Psoas muscle (tissue), 8 donors: ENCODE measurements at places on chromosomes 2 and 18. TPM values are rescaled to one million over a fixed set of nuclear protein-coding genes. Genes with fewer than 3 reads are reported as not detected.

DNA sequence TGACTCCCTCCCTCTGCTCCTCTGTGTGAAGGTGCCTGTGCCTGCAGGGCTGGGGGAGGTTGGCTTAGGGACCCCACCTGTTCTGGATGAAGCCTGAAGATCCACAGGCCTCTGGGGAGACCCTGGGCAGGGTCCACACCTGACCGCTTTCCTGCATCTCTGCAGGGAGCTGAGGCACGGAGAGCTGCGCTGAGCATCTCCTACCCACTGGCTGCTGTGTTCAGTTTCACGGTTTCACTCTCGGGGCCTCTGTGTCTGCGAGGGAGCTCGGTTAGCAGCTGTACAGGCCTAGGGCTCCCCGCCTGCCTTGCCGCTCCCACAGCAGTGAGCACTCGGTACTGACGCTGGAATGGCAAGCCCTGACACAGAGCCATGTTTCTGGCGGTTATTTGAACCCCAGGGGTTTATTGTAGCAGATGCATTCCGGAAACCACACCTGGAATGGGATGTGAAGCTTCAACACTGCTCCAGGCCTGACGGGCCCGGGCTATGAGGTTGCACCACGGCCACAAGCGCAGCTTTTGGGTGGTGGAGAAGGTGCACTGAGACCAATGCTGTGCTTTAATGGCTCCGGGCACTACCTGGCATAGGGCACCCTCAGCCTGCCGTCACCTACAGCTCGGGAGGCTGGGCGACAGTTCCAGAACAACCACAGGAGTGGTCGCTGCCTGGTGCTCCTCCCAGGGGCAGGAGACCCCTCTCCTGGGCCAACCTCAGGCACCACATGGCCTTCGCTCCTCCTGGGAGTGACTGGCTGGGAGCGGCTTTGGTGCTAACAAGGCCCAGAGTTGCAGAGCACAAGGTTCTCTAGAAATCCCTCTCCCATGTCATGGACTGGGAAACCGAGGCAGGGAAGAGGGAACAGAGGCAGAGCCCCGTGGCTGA is 257.9 kb downstream of the NDUFA10 start:
- no peak overlapping the region for H3K27ac ChIP-seq
- peaks cover 5% of the 10 kb centered on the region for H3K4me1 ChIP-seq
- no peak overlapping the region for H3K4me3 ChIP-seq
- no peaks in the 10 kb centered on the region for H3K36me3 ChIP-seq
- DNase-seq: no peak

- no peaks in the 10 kb centered on the region for H3K36me3 ChIP-seq
- no peaks in the 10 kb centered on the region for H3K4me1 ChIP-seq
- no peak for DNase-seq
- no peak overlapping the region for H3K27ac ChIP-seq
- H3K27me3 ChIP-seq: peaks cover 2% of the 10 kb centered on the region
- no peak overlapping the region for H3K4me3 ChIP-seq
These were observed 41.5 kb upstream of the MC4R start for GRCh38 chr18:60413944-60414547.

DNA sequence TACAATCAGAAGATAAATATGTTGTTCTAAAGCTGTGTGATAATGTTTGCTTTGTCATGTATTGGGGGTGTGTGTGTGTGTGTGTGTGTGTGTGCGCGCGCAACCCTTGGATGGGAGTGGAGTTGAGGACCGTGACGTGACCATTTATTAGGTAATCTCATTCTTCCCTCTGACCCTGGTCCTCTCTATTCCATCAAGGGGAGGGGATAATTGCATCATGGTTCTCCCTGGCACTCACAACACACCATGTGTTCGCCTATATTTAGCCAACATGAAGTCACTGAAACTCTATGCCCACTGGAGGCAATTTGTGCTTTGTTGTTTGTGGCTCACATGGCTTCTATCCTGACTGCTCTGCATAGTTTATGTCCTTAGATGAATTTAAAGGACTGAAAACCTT is 79.8 kb upstream of the LRPPRC start:
- H3K4me3 ChIP-seq: no peak overlapping the region
- H3K4me1 ChIP-seq: peaks cover 16% of the 10 kb centered on the region
- H3K27me3 ChIP-seq: no peaks in the 10 kb centered on the region
- peak; percentile 70 for DNase-seq
- H3K36me3 ChIP-seq: no peaks in the 10 kb centered on the region

The CD302 gene
- total RNA-seq: 5.6 TPM

- DNase-seq: no peak
- H3K4me1 ChIP-seq: no peaks in the 10 kb centered on the region
- H3K27ac ChIP-seq: no peak overlapping the region
- no peaks in the 10 kb centered on the region for H3K27me3 ChIP-seq
- no peaks in the 10 kb centered on the region for H3K36me3 ChIP-seq
These were observed 85.3 kb downstream of the METTL4 start for GRCh38 chr18:2485983-2486382.

- no peak overlapping the region for H3K27ac ChIP-seq
- no peaks in the 10 kb centered on the region for H3K27me3 ChIP-seq
- no peak for DNase-seq
- H3K36me3 ChIP-seq: no peaks in the 10 kb centered on the region
- no peaks in the 10 kb centered on the region for H3K4me1 ChIP-seq
These were observed 134.7 kb downstream of the LDLRAD4 start for GRCh38 chr18:13353084-13353823.

- no peaks in the 10 kb centered on the region for H3K36me3 ChIP-seq
- DNase-seq: no peak
- no peak overlapping the region for H3K4me3 ChIP-seq
- H3K27ac ChIP-seq: no peak overlapping the region
- H3K4me1 ChIP-seq: no peaks in the 10 kb centered on the region
These were observed 41.5 kb downstream of the PMAIP1 start for GRCh38 chr18:59941331-59941730.

- H3K27ac ChIP-seq: no peak overlapping the region
- peaks cover 32% of the 10 kb centered on the region for H3K36me3 ChIP-seq
- DNase-seq: no peak
- no peaks in the 10 kb centered on the region for H3K27me3 ChIP-seq
- peaks cover 2% of the 10 kb centered on the region for H3K4me1 ChIP-seq
These were observed 66.8 kb downstream of the UXS1 start for GRCh38 chr2:106127282-106127771.

DNA sequence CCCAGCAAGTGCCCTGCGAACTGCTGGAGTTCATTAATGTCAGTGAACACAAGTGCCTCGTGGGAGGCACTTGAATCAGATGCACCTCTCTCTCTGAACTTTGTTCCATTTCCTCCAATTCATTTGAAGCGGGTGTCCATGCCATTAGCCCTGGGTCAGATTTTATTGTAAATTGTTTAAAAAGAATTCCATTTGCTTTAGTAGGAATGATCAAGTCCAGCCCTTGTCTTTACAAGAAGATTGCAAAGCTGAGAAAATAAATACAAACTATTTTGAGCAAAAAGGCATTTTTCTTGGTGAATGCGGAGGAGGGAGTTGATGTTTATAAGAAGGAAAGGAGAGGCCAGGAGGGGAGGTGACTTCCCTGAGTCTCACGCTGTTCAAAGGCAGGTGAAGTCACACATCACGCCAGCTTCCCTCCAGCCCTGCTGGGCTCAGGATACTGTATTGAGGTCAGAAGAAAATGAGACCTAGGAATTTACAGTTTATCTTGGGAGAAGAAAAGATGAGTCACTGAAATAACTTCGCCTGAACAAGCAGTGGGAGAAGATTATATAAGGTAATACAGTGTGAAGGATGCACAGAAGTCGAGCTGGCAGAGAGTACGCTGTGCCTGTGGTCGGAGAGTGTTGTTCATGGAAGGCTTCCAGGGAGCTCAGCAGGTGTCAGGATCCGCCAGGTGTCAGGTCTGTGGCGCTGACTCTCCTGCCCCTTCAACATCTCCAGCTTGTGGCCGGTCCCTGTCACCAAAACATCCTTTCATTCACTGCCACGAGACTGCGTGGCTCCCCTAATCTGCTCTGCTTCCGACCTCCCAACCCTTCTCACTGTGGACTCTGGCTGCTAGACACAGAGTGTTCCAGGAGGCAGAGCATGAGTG is 36.5 kb downstream of the EFR3B start:
- DNase-seq: no peak
- H3K27ac ChIP-seq: peak overlapping the region; percentile 53
- peaks cover 41% of the 10 kb centered on the region for H3K4me1 ChIP-seq
- peak overlapping the region; percentile 7 for H3K4me3 ChIP-seq

The RBKS gene
- total RNA-seq: 3.5 TPM

- DNase-seq: no peak
- H3K36me3 ChIP-seq: no peaks in the 10 kb centered on the region
- no peaks in the 10 kb centered on the region for H3K27me3 ChIP-seq
- no peaks in the 10 kb centered on the region for H3K4me1 ChIP-seq
- H3K4me3 ChIP-seq: no peak overlapping the region
- H3K27ac ChIP-seq: no peak overlapping the region
These were observed 165.2 kb upstream of the APCDD1 start for GRCh38 chr18:10289251-10289650.

The MYL1 gene
- total RNA-seq: 4,164 TPM

GRCh38 chr2:52178845-52179244 is 1146.9 kb upstream of the NRXN1 start:
- DNase-seq: no peak
- no peak overlapping the region for H3K4me3 ChIP-seq
- H3K27me3 ChIP-seq: no peaks in the 10 kb centered on the region
- H3K27ac ChIP-seq: no peak overlapping the region
- H3K4me1 ChIP-seq: no peaks in the 10 kb centered on the region
- no peaks in the 10 kb centered on the region for H3K36me3 ChIP-seq

DNA sequence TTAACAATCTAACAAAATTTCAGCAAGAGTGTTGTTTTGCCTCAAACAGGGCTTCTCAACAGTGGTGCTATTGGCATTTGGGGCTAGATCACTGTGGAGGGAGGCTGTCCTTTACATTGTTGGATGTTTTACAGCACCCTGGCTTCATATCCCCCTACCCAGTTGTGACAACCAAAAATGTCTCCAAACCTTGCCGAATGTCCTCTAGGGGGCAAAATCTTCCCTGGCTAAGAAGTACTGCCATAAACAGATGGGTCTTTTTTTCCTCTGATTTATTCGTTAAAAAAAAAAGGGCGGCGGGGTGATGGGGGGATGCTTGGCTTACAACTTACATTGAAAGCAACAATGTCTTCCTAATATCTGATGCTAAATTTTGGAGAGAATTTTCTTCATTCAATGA is 207.6 kb upstream of the CCDC150 start:
- H3K4me3 ChIP-seq: no peak overlapping the region
- no peak for DNase-seq
- H3K36me3 ChIP-seq: no peaks in the 10 kb centered on the region
- no peak overlapping the region for H3K27ac ChIP-seq
- H3K27me3 ChIP-seq: no peaks in the 10 kb centered on the region
- H3K4me1 ChIP-seq: no peaks in the 10 kb centered on the region
